Peyer's patch (tissue), 4 donors: ENCODE measurements at places on chromosomes 5 and 9. TPM values are rescaled to one million over a fixed set of nuclear protein-coding genes. Genes with fewer than 3 reads are reported as not detected.
A peak's percentile ranks its signal among the peaks of the same experiment; 100 is the strongest.

DNA sequence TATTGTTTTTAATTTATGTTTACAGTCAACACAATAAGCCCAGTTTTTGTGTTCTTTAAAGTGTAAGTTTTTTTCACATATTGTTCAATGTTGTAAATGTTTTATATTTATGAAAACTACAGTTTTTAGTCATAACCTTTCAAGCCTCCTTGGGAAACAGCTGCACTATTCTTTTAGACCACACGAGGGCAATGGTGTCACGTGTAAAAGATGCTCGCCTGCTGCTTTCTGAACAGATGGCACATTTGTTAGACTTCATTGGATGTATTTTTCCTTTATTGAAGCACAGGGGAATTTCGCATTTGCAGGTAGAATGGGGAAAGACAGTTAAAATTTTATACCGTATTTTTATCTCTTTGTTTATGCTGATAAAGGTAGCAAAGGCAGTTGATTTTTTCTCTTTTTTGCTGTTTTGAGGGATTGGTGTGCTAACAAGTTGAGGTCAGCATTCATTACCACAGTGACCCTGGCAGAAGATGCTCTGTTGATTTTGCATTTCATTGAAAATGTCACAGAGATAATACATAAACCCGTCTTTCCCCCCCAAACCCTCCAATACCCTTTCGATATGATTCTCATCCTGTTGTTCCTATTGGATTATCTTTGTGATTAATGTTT is 59.0 kb downstream of the MAT2B start:
- H3K4me3 ChIP-seq = no peak overlapping the region
- H3K27me3 ChIP-seq = no peaks in the 10 kb centered on the region
- no peaks in the 10 kb centered on the region for H3K36me3 ChIP-seq
- H3K27ac ChIP-seq = no peak overlapping the region
- peak; percentile 85 for DNase-seq

GRCh38 chr9:125889476-125890419 is 142.6 kb downstream of the PBX3 start:
- H3K4me1 ChIP-seq = peaks cover 8% of the 10 kb centered on the region
- H3K27ac ChIP-seq = no peak overlapping the region
- peak; percentile 48 for DNase-seq
- H3K27me3 ChIP-seq = no peaks in the 10 kb centered on the region

DNA sequence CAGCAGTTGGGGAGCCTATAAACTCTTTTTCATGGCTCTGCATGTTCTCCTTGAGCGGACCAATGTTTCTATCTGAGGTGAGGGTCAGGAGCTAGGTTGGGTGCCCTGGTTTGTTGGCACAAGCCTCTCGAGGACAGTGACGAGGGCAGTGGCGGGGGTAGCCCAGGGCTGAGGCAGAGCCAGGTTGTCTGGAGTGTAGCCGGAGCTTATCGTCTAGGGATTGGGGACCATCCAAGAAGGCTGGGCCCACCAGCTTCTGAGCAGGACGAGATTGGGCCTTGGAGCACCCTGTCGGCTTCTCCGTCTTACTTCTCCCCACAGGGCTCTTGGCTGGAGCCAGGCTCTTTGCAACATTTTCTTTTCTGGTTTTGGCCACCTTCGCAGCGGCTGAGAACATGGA is 13.2 kb upstream of the CCL21 start:
- no peaks in the 10 kb centered on the region for H3K27me3 ChIP-seq
- no peaks in the 10 kb centered on the region for H3K36me3 ChIP-seq
- H3K4me1 ChIP-seq = no peaks in the 10 kb centered on the region
- DNase-seq = no peak
- H3K27ac ChIP-seq = no peak overlapping the region

DNA sequence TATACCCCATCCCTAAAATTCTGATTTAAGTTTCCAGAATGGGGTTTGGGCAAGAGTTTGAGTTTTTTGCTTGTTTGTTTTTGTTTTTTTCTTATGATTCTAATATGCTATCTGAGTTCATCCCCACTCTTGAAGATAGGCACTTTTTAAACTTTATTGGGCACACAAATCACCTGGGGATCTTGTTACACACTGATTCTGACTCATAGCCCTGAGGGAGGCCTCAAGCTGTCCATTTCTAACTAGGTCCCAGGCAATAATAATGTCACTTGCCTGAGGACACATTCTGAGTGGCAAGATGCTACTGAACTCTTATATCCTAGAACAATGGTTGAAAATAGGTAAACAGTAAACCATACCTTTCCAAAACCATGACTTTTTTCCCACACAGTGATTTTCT is 22.8 kb upstream of the ABLIM3 start:
- H3K4me1 ChIP-seq = no peaks in the 10 kb centered on the region
- DNase-seq = no peak
- no peak overlapping the region for H3K4me3 ChIP-seq
- H3K36me3 ChIP-seq = no peaks in the 10 kb centered on the region
- no peak overlapping the region for H3K27ac ChIP-seq
- H3K27me3 ChIP-seq = no peaks in the 10 kb centered on the region

DNA sequence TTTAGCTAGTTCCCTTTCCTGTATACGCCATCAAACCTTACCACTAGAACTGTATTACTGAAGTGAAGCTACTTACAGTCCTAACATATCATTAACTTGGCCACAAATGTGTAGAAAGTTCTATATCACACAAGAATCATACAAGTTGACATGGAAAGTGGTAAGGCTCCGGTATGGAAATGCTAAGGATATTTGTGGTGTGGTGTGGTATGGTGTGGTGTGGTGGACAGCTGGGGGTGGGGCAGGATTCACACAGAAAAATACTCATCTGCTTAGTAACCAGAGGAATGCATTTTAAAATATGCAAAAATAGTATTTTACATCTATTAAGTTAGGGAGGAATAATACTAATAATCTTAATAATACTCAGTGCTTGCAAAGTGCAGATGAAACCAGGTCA is 69.4 kb downstream of the TRPC7 start:
- H3K27ac ChIP-seq = no peak overlapping the region
- DNase-seq = no peak
- no peaks in the 10 kb centered on the region for H3K27me3 ChIP-seq
- no peaks in the 10 kb centered on the region for H3K36me3 ChIP-seq
- H3K4me3 ChIP-seq = no peak overlapping the region

- no peaks in the 10 kb centered on the region for H3K36me3 ChIP-seq
- H3K4me1 ChIP-seq = no peaks in the 10 kb centered on the region
- H3K4me3 ChIP-seq = no peak overlapping the region
- no peaks in the 10 kb centered on the region for H3K27me3 ChIP-seq
- no peak overlapping the region for H3K27ac ChIP-seq
Measured at GRCh38 chr5:27336817-27337216, 298.4 kb upstream of the CDH9 start.

- H3K27ac ChIP-seq = peak overlapping the region; percentile 80
- peaks cover 3% of the 10 kb centered on the region for H3K4me1 ChIP-seq
- peaks cover 36% of the 10 kb centered on the region for H3K36me3 ChIP-seq
- DNase-seq = peak; percentile 55
- H3K4me3 ChIP-seq = no peak overlapping the region
Measured at GRCh38 chr5:151104795-151105194, 24.0 kb upstream of the TNIP1 start.

Gene OR13D1
- not detected for total RNA-seq

Gene SAXO1
- not detected for total RNA-seq

DNA sequence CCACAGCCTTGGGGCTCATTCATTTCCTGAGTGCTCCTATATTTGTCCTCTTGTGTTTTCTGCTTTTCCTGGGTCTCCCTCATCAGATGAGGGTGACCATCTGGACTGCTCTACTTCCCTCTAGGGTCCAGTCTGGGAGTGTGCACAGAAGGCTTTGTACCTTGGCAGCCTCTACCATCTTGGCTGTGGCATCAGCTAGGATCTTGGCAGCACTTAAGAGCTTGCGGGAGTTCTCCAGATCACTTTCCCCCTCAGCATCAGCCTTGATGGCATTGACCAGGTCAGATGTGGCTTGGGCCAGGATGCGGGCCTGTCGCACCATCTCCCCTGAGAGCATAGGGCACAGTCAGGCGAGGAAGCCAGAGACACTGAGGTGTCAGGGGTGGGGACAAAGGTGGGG is 15.8 kb downstream of the TLN1 start:
- no peak overlapping the region for H3K4me3 ChIP-seq
- no peaks in the 10 kb centered on the region for H3K4me1 ChIP-seq
- peaks cover 8% of the 10 kb centered on the region for H3K36me3 ChIP-seq
- no peak for DNase-seq
- H3K27ac ChIP-seq = no peak overlapping the region
- H3K27me3 ChIP-seq = no peaks in the 10 kb centered on the region

- H3K27ac ChIP-seq = no peak overlapping the region
- peak overlapping the region; percentile 48 for H3K4me3 ChIP-seq
- DNase-seq = peak; percentile 48
Measured at GRCh38 chr5:73233461-73234203, 60.6 kb downstream of the TMEM174 start.

DNA sequence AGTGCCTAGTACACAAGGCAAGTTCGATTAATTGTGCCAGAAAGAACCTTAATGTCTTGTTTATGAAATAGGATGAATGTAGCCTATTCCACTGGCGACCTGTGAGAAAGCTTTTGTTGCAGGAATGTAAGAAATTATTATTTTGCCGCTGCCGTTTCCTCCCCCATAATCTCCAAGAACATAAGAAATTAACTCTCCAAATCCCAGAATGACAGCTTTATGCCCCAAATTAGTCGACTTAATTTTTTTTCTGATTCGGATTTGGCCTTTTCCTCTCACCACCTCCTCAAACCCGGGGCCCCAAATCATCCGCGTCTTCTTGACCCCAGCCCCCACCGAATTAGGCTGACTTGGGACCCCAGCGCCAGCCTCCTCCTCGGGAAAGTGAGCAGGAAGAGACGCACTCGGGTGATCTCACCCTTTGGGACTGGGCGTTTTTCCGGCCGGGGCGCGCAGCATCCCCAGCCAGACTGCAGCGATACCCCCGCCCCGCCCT is 682 bp upstream of the SPTAN1 start:
- DNase-seq = no peak
- no peaks in the 10 kb centered on the region for H3K27me3 ChIP-seq
- peak overlapping the region; percentile 100 for H3K27ac ChIP-seq
- peak overlapping the region; percentile 99 for H3K4me3 ChIP-seq

DNA sequence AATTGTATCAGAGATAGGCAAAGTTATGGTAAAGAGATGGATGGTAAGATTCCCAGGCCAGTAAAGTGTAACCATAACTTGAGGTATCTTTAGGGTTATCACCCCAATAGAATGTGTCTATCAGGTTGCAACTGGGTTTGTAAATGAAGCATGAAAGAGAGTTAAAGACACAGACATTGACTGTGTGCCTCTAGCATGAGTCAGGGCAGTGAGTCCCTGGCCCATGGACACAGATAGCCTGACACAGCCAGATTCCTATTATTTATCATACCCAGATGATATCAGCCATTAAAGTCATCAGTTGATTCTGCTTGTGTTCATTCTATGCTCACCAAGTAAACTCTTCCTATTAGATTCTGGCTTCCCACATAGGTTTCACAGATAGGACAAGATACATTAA is 33.5 kb upstream of the SNAPC3 start:
- H3K27ac ChIP-seq = peak overlapping the region; percentile 50
- H3K4me1 ChIP-seq = peaks cover 4% of the 10 kb centered on the region
- no peak overlapping the region for H3K4me3 ChIP-seq
- no peaks in the 10 kb centered on the region for H3K36me3 ChIP-seq
- no peak for DNase-seq

- peaks cover 33% of the 10 kb centered on the region for H3K36me3 ChIP-seq
- H3K4me3 ChIP-seq = no peak overlapping the region
Measured at GRCh38 chr9:133333011-133333410, 3.0 kb downstream of the SURF6 start.

DNA sequence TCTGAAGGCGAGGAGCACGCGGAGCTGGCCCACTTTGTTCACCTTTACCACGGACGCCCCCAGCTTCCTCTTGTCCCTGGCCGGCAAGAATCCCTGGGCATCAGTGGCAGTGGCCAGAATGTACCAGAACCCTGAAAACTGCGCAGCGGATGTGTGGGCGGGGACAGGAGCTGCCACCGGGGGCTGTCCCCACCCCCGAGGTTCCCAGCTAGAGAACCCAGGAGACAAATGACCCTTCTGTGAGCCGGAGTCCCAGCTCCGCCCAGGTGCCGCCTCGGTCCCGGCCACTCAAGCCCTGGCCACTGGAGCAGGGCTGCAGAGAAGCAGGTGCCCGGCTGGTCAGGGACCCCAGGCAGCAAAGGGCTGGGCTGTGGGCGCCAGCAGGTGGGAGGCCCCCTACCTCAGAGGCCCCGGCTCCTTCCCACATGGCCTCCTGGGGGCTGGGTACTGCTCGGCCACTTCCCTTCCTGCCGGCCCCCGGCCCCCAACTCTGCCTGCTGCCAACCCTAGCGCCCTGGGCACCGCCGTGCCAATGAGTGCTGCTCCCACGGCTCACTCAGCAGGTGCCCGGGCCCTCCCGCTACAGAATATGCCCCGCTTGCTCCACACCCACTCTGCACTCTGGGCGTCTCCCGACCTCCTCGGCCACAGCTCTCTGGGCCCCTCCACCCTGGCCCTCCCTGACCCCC is 713 bp downstream of the LCN10 start:
- no peak overlapping the region for H3K4me3 ChIP-seq
- no peaks in the 10 kb centered on the region for H3K36me3 ChIP-seq
- H3K27ac ChIP-seq = no peak overlapping the region
- DNase-seq = peak; percentile 90

GRCh38 chr5:178209334-178210072 is 5.2 kb downstream of the HNRNPAB start:
- no peaks in the 10 kb centered on the region for H3K4me1 ChIP-seq
- no peak for DNase-seq
- H3K4me3 ChIP-seq = no peak overlapping the region
- H3K27ac ChIP-seq = peak overlapping the region; percentile 97
- no peaks in the 10 kb centered on the region for H3K27me3 ChIP-seq

DNA sequence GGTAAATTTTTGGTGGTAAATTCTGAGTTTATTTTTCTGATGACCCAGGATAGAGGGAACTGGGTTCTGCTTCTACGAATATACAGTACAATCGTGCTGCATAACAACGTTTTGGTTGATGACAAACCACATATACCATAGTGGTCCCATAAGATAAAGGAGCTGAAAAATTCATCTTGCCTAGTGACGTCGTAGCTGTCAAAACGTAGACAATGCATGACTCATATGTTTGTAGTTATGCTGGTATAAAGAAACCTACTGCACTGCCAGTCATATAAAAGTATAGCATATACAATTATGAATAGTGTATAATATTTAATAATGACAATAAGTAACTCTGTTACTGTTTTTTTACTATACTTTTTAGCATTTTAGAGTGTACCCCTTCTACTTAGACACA is 244.0 kb downstream of the GAS1 start:
- H3K36me3 ChIP-seq = no peaks in the 10 kb centered on the region
- no peak overlapping the region for H3K27ac ChIP-seq
- no peaks in the 10 kb centered on the region for H3K4me1 ChIP-seq
- no peak overlapping the region for H3K4me3 ChIP-seq
- DNase-seq = no peak
- H3K27me3 ChIP-seq = no peaks in the 10 kb centered on the region

GRCh38 chr5:107807431-107807830 is 136.7 kb upstream of the EFNA5 start:
- no peaks in the 10 kb centered on the region for H3K36me3 ChIP-seq
- H3K27ac ChIP-seq = no peak overlapping the region
- H3K4me1 ChIP-seq = no peaks in the 10 kb centered on the region
- H3K4me3 ChIP-seq = no peak overlapping the region
- DNase-seq = no peak
